ENCODE measurements at places on chromosomes 6 and 20.

- DNase-seq, result no peak
These were observed 29.0 kb downstream of the PDYN start for GRCh38 chr20:1964659-1965405.

DNA sequence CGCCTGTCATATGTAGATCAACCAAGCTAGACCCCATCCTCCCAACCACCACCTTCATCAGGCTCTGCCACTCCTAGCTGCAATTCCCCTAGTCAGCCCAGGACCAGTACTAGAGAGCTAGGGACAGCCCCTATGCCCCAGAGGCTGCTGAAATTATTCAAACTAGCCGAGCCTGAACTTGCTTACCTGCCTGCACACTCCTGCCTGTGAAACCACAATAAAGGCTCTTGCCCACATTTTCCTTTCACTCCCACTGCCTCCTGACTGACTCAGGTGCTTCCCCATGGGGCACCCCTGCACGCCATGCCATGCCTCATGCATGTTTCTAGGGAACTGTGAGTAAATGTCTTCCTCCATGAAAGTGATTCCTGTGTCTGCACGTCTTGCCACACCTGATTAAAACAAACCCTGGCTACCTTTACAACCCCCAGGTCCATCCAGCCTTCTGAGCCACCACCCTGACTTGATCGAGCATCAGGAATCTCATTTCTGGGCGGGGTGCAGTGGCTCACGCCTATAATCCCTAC, 66.5 kb upstream of the IER3 start:
- no peak for DNase-seq

DNA sequence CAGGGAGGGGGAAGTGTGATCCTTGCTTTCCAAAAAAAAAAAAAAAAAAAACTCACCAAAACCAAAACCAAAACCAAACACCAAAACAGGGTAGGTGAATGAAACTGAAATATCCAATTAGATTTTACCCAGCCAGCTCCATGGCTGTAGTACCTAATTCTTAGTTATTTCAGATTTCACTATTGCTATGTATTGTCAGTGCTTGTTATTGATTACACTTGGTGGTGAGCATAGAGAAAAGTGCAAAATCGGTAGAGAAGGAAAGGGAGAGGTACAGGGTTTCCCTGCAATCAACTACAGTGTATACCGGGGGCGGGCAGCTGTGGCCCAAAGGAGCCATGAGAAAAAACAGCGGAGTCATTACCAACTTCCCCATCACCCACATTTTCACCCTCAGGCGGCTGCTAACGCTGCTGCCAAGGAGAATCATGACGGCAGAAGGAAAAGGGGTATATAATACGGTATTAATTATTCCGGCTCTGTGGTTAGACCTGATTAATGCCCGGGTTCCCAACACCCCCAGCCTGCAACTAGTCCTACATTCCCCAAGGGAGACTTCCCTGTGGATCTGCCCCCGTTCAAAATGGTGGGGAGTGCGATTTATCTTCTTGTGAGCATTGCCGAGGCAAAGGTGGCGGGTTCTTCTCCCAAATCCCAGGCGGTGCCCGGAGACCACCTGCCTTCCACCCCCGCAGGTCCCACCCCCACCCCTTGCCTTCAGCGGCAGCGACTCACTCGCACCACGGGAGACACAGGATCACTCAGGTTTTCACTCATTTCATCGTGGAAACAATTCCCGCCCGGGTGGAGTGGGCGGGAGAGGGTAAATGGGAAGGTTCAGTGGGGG, at the start of gene C6orf62:
TSS of gene C6orf62 (minus strand) at position 30 of the 847 bp plus-strand sequence. CDS start 486 bp downstream, outside the sequence.
- DNase-seq, result no peak

DNA sequence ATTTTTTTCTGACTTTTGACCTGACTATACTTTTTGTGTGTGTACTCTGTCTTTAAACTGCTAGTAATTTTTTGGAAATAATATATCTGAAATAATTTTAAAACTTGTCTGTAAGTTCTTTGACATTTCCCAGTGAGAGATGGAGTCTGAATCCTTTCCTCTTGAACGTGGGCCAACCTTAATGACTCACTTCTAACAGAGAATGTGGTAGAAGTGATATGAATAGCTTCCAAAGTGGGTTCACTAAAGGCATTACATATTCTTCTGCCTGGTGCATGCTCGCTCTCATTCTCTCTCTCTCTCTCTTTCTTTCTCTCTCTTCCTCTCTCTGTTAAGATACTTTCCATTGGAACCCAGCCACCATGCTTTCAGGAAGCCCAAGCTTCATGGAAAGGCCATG, 108.7 kb upstream of the FERMT1 start:
- DNase-seq, result no peak

DNA sequence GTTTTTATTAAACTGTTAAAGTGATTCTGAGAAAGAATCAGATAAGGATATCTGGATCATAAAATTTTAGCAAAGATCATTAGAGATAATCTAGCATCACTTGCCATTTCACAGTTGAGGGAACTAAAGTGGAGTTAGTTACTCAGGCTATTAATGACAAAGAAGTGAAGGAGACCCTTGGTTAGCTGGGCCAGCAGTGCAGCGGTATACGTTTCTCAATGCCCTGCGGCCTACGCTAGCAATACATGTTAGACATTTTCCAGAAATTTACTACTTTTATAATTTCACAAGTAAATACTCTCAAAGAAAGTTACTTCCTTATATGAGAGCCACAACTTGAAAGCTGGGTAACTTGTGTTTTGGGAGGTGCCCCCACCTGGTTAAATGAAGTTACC, 28.5 kb downstream of the NEDD9 start:
- no peak for DNase-seq

DNA sequence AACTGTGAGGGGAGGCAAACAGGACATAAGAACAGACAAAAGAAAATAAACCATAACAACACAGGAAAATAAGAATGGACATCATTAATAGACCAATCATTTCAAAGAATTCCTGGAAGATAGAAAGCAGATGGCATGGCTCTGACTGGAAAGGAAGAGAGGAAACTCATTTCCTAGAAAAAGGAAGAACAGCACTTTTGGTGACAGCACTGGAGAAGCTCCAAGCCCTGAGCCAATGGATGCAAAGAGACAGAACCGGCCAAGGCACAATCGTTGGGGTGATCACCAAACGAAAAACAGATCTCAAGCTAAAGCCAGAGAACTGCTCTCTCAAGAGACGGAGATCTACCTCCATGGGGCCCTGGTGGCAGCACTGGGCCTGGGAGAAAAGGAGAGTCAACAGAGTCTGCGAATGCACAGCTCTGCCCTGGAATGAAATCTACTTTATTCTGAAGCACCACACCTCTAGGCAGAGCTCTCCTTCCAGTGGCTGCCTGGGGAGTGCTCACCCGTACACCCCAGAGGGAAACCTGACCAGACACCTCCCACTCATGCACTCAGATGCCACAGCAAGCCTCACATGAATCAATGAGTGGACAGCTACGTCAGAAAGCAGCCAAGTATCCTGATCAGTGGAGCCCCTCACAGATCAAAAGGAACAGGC, 24.2 kb downstream of the KIAA0319 start:
- DNase-seq, result no peak

GRCh38 chr6:137145421-137145820, 28.0 kb downstream of the IL22RA2 start:
- no peak for DNase-seq

DNA sequence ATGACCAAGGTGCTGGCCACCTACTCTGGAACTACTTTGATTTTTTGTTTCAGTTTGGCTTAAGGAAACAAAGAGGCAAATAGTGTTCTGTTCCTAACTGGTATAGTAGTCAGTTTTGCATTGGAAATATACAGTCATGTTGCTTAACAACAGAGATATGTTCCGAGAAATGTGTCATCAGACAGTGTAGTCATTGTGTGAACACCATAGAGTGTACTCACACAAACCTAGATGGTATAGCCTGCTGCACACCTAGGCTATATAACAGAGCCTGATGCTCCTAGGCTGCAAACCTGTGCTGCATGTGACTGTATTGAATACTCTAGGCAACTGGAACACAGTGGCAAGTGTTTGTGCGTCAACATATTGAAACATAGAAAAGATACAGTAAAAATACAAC, 80.4 kb downstream of the ARID1B start:
- DNase-seq, result no peak

- DNase-seq, result no peak
These were observed 767.9 kb upstream of the DEFB115 start for GRCh38 chr20:30489614-30490003.

GRCh38 chr6:169529931-169530751, 171.7 kb downstream of the WDR27 start:
- no peak for DNase-seq

DNA sequence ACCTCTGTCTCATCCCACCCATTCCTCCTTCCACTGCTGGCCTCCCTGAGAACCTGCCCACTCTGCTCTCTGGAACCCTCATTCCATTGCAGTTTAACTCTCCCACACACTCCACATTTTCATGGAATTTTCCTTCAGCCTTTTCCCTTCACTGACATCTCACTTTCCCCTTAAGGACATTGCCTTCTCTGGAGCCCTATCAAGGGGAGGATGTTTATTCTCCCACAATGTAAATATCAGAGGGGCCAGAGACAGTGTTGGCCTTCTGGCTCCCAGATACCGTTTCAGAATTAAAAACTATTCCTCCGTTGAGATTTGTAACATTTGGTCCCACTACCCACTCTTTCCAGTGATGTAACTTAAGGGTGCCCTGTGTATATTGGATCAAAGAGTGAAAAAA, 199.5 kb upstream of the KCNK16 start:
- no peak for DNase-seq

DNA sequence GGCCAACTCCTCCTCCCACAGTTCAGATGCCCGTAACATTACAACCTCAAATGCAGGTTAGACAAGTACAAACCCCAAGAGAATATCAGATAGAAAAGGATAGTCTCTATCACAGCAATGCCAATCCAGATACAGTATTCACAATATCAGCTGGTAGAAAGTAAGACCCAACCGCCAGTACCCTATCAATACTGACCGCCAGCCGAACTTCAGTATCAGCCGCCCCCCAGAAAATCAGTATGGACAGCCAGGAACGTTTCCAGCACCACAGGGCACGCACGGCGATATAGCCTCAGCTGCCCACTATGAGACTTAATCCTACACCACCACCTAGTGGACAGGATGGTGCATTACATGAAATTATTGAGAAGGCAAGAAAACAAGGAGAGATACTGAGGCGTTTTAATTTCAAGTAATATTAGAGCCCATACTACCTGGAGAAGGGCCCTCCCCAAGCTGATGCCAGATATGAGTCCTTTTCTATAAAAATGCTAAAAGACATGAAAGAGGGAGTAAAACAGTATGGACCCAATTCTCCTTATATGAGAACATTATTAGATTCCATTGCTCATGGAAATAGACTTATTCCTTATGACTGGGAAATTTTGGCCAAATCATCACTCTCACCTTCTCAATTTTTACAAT, 17.6 kb upstream of the EIF2S2 start:
- DNase-seq, result peak; percentile 45

GRCh38 chr6:98974309-98974708, 26.6 kb upstream of the FBXL4 start:
- no peak for DNase-seq

GRCh38 chr6:28777147-28777461, 146.7 kb downstream of the TRIM27 start:
- no peak for DNase-seq

GRCh38 chr20:32798046-32798981, 21.4 kb upstream of the MAPRE1 start:
- DNase-seq, result no peak

DNA sequence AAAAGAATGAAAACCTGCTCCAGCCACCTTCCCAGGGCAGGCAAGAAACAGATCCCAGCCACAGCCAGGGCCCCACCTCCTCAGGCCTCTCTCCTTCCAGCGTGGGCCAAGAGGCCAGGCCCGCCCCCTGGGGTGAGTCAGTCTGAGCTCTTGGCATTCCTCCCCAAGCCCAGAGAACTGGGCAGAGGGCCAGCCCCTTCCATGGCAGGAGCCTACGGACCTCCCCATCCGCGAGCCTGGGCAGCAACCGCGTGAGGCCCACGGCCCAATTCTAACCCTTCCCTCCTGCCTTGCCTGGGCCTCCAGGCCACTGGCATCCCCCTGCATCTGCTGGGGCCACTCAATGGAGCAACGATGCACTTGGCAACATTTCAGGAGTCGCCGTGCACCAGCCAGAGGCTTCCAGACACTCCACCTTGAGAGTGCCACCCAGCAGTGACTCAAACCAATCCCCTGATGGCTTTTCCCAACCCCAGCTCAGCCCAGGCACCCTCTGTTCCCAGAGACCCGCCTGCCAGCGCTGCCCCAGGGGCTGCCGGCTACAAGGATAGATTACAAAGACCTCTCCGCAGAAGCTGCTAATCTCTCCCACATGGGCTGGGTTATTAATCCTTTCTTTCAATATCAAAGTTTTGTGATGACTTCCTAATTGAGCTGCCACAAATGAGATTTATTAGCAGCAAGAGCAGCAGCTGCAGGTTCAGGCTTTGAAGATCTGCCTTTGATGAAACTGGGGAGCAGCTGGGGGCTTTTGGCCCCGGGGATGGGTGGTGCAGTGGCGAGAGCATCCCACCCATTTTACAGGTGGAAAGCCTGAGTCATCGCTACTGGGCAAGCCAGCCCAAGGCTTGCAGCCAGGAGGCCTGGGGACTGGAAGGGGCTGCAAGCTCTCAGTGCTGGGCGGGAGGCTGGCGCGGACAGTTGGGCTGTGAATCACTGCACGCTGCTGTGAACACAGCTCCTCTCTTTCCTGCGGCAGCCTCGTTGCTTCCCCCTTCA, 85.7 kb downstream of the NFATC2 start:
- peak; percentile 90 for DNase-seq
